DMS153 (cell line): ENCODE measurements at places on chromosomes 2 and 18.

DNA sequence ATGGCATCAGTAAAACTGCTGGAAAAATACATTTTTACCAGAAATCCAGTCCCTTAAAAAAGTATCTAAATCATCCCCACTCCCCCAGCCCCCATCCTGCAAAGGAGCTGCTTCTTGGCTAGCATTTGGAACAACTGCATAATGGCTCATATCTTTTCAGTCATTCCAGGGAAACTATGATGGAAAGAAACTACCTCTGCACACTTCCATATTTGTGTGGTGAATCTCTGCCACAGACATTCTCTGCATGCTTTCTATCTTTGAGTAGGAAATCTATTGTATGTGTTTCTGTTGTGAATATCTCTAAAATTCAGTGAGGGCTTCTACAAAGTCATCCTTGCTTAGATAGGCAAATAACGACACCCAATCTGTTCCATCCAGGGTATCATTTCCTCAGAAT, 632.3 kb downstream of the LRP1B start:
- no peak for DNase-seq

DNA sequence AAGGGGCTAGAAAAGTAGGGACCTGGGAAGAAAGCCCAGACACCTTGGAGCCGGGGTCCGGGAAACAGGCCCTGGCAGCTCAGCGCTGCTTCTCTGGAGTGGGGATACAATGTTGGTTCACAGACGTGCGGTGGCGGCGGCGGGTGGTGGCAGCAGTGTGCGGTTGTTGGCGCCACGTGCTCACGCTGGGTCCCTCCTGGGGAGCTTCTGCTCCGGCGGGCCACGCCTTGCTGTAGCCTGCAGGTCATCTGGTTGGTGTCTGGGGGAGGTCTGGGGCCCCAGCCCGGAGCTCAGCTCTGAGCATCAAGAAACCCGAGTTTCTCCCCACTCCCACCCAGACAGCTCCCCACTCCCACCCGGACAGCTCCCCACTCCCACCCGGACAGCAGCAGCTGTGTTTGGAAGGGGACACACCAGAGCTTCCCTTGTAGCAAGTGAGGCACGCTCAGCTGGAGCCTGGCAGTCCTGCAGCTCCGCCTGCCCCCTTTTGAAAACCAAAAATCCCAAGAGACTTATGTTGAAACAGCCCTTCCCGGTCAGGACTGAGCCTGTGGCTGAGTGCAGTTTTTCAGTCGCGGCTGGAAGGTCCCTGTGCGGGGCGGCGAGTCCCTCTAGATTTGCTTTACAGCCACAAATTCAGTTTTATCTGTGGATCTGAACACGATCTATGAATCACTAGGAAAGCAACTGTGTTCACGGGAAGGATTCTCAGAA, 46.9 kb downstream of the NFATC1 start:
- no peak for DNase-seq

GRCh38 chr2:27014771-27015433, 17.9 kb upstream of the TMEM214 start:
- no peak for DNase-seq

- DNase-seq, result no peak
Observed at GRCh38 chr2:240339411-240340360, 95.8 kb upstream of the GPC1 start.

DNA sequence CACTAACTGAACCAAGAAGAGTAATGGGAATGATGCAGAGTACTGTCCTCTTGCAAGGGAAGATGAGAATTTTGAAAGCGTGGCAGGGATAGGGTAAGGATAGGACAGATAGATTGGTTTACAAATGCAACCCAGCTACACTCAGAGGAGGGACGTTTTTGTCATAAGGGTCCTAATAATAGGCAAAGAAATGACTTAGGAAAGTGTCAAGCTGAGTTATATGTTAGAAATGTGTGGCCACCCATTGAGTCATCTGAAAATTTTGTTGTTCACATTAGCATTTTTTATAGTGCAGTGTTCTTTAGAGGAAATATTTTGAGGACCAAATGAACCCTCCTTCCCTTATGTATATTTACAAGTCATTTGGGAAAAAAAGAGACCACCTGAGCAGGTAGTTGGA, 137.5 kb downstream of the PHLPP1 start:
- no peak for DNase-seq

- no peak for DNase-seq
Observed at GRCh38 chr2:159912580-159912979, 114.6 kb upstream of the CD302 start.

- DNase-seq, result no peak
Observed at GRCh38 chr2:157150747-157151146, 106.8 kb upstream of the GALNT5 start.

DNA sequence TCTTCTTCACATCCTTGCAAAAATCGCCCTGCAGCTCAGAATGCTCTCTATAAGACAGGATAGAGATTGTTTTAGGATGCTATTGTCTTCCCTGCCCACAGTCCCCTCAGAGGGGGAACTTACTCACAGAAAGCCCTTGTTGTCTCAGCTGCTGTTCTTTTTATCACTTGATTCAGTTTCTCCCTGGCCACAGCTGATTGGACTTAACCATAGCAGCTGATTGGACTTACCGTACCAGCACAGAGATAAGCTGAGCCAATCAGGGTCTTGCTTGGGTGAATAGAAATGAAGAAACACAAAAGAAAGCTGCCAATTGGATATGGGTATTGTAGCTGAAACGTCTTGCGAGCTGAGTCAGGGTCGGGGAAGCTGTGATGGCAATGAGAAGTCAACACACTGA, 194.2 kb upstream of the MEX3C start:
- DNase-seq, result no peak

DNA sequence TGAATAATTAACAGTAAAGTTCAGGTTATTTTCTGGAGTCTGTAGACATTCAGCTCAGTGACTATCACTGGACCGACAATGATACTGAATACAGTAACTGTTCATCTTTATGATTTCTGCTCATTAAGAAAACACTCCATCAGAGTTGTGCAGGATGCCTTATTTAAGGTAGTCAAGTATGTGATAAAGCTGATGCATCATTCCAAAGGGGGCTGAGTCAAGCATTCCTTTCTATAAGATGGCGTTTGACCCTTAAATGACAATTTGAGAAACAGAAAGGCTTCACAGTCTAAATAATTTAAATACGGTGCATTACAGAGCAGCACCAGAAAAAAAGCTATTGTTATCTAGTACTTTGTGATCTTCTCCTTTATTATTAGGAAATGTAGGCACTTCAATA, 131.1 kb downstream of the CDH2 start:
- DNase-seq, result no peak

- DNase-seq, result no peak
Observed at GRCh38 chr2:222701721-222702131, 30.3 kb downstream of the MOGAT1 start.

DNA sequence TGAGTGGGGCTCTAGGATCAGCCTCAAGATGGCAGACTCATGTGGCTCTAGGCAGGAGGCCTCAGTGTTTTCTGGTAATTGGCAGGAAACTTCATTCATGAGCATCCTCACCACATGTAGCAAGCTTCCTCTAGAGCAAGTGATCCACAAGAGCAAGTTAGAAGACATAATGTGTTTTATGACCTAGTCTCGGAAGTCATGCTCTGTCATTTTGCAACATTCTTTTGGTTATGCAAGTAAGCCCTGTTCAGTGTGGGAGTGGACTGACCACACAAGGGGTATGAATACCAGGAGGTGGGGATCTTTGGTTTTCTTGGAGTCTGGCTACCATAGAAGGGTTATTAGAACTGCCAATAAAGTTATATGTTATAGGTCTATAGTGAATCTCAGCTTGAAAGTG, 66.8 kb upstream of the STK39 start:
- DNase-seq, result no peak

GRCh38 chr2:11814979-11815510, 68.6 kb downstream of the LPIN1 start:
- no peak for DNase-seq
